B cell (primary cell): ENCODE measurements at places on chromosomes 1 and 21. TPM values are rescaled to one million over a fixed set of nuclear protein-coding genes. Genes with fewer than 3 reads are reported as not detected.

GRCh38 chr1:246219508-246220030, 287.5 kb downstream of the SMYD3 start:
- DNase-seq: no peak
- H3K27me3 ChIP-seq: no peaks in the 10 kb centered on the region

DNA sequence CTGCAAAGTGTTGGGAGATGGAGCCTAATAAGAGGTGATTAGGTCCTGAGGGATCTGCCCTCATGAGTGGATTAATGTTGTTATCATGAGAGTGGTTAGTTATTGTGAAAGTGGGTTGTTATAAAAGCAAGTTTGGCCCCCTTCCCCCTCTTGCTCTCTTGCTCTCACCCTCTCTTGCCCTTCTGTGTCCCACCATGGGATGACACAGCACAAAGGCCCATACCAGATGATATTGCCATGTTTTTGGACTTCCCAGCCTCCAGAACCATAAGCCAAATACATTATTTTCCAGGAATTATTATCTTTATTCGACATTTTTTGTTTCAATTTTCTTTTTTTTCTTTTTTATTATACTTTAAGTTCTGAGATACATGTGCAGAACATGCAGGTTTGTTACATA, 41.4 kb upstream of the IGSF5 start:
- DNase-seq: no peak
- no peaks in the 10 kb centered on the region for H3K36me3 ChIP-seq
- no peaks in the 10 kb centered on the region for H3K4me1 ChIP-seq
- H3K27me3 ChIP-seq: no peaks in the 10 kb centered on the region
- no peak overlapping the region for H3K4me3 ChIP-seq
- no peak overlapping the region for H3K27ac ChIP-seq

GRCh38 chr21:36073181-36073580, 3.4 kb downstream of the CBR1 start:
- H3K36me3 ChIP-seq: peaks cover 16% of the 10 kb centered on the region
- H3K27me3 ChIP-seq: no peaks in the 10 kb centered on the region
- H3K4me3 ChIP-seq: no peak overlapping the region

DNA sequence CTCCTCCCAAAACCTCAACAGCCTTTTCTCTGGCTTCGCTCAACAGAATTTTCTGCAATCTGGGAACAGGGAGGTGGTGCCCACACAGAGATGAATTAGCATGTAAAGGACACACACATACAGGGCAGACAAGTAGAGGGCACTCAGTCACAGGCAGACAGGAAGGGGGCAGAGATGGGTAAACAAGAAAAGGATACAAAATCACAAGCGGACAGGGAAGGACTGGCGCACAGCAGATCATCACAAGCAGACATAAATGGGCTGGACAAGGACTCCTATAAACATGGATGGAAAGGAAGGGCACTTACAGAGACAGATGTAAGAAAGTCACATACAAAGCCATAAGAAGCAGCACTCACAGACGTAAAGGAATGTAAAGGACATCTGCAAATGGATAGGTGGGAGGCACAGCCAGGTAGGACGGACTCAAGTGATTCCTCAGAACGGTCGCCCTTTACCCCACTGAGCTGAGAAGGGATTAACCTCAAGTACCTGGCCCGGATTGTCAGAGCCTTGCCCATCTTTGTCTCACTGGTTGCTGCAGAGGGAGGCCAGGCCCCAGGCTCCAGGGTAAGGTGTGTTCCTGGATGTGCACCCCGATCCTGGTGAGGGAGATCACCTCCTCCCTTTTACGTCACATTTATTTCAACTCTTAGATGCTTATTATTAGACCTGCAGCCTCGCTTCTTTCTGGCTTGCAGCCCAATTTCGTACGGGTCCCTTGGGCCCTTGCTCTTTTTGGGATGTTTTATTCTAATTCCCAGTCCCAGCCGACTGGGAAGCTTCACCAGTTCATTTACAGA, 836 bp upstream of the PRCC start:
- peaks cover 9% of the 10 kb centered on the region for H3K36me3 ChIP-seq
- peaks cover 28% of the 10 kb centered on the region for H3K4me1 ChIP-seq
- H3K27ac ChIP-seq: peak overlapping the region; percentile 63
- peak overlapping the region; percentile 76 for H3K4me3 ChIP-seq
- no peaks in the 10 kb centered on the region for H3K27me3 ChIP-seq
- no peak for DNase-seq

- H3K4me3 ChIP-seq: no peak overlapping the region
- no peaks in the 10 kb centered on the region for H3K4me1 ChIP-seq
- H3K27me3 ChIP-seq: no peaks in the 10 kb centered on the region
These were observed 102.2 kb downstream of the COQ8A start for GRCh38 chr1:227042292-227042691.

- H3K27ac ChIP-seq: no peak overlapping the region
- no peaks in the 10 kb centered on the region for H3K36me3 ChIP-seq
- no peak overlapping the region for H3K4me3 ChIP-seq
- H3K27me3 ChIP-seq: no peaks in the 10 kb centered on the region
- H3K4me1 ChIP-seq: peaks cover 74% of the 10 kb centered on the region
These were observed 21.0 kb upstream of the TNFRSF1B start for GRCh38 chr1:12145616-12146342.

GRCh38 chr1:19973616-19974015, 5.8 kb downstream of the PLA2G2A start:
- H3K4me3 ChIP-seq: no peak overlapping the region
- no peaks in the 10 kb centered on the region for H3K27me3 ChIP-seq
- H3K27ac ChIP-seq: no peak overlapping the region
- no peaks in the 10 kb centered on the region for H3K36me3 ChIP-seq

DNA sequence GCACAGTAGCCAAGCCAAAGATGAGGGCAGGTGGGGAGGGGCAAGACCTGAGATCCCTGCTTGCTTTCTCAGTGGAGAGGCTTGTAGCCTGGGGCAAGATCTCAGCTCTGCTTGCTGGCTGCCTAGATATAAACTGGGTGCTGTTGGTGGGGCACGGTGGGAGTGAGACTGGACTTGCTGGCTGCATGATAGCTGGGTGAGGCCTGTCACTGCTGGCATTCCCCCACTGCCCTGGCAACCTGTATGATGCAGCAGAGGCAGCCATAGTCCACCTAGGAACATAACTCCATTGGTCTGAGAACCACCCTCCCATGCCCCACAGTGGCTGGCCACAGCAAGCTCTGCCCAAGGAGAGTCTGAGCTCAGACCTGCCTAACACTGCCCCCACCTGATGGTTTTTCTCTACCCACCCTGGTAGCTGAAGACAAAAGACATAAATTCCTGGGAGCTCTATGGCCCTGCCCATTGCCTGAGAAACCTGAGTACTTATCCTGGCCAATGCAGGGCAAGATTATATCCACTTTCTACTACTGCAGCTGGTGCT, 261.9 kb upstream of the DEPDC1 start:
- no peaks in the 10 kb centered on the region for H3K4me1 ChIP-seq
- H3K36me3 ChIP-seq: no peaks in the 10 kb centered on the region
- no peak overlapping the region for H3K27ac ChIP-seq
- no peak overlapping the region for H3K4me3 ChIP-seq
- DNase-seq: no peak

DNA sequence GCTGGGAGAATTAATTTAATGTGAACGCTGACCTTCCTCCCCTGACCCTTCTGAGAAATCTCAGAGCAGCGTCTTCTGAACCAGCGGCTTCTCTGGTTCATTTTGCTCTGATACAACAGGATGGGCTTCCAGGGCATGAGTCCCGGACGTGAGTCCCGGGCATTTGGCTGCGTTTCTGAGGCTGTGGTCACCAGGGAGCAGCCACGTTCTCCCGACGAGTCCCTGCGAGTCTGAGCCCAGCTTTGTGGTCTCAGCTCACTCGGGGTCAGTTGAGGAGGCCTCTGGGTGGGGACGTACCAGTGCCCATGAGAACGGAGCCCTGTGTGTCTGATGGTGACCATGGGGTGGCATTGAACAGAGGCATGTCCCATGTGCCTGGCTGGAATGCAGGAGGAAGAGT, 17.7 kb upstream of the OBSCN start:
- no peaks in the 10 kb centered on the region for H3K27me3 ChIP-seq
- DNase-seq: no peak
- no peak overlapping the region for H3K4me3 ChIP-seq
- no peaks in the 10 kb centered on the region for H3K36me3 ChIP-seq
- H3K27ac ChIP-seq: no peak overlapping the region
- no peaks in the 10 kb centered on the region for H3K4me1 ChIP-seq

- H3K36me3 ChIP-seq: no peaks in the 10 kb centered on the region
- no peaks in the 10 kb centered on the region for H3K4me1 ChIP-seq
- DNase-seq: no peak
- no peaks in the 10 kb centered on the region for H3K27me3 ChIP-seq
- H3K4me3 ChIP-seq: no peak overlapping the region
These were observed 45.6 kb downstream of the IRF2BP2 start for GRCh38 chr1:234564035-234565029.

GRCh38 chr1:214186103-214186824, 94.7 kb upstream of the SMYD2 start:
- no peak overlapping the region for H3K27ac ChIP-seq
- no peaks in the 10 kb centered on the region for H3K36me3 ChIP-seq
- no peaks in the 10 kb centered on the region for H3K27me3 ChIP-seq
- no peaks in the 10 kb centered on the region for H3K4me1 ChIP-seq
- DNase-seq: no peak

DNA sequence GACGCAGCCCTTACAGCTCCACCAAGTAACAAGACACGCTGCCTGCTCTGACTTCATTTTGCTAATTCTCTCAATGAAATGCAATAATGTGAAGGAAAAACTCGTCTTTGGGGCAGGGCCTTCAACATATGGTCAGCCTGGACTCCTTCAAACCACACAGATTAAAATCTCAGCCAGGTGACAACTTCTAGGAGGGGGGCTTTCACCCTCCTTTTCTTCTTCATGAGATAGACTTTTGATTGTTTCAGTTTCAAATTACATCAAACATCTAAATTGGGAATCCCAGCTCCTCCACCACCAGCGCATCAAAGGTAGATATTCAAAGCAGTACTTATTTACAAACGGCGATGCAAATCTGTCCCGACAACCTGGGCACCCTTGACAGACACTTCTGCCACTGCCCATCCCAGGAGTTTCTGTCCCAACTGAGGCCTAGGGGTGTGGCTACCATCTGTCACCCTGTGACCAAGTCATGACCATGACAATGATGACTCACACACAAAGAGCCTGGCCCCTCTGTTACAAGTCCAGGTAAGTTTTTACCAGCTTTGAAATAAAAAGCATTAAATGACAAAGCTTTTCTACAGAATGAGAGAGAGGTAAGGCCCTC, 29.7 kb downstream of the SSBP3 start:
- H3K4me3 ChIP-seq: no peak overlapping the region
- peak; percentile 58 for DNase-seq
- H3K27ac ChIP-seq: peak overlapping the region; percentile 48
- H3K36me3 ChIP-seq: no peaks in the 10 kb centered on the region
- no peaks in the 10 kb centered on the region for H3K27me3 ChIP-seq
- peaks cover 62% of the 10 kb centered on the region for H3K4me1 ChIP-seq

MYOCOS gene
- polyA plus RNA-seq: not detected in 2 replicates

PGD gene
- polyA plus RNA-seq: 13.7 and 14.0 TPM in 2 replicates

OR2L13 gene
- 0.27 and 0.73 TPM in 2 replicates for polyA plus RNA-seq

TFF3 gene
- not detected in 2 replicates for polyA plus RNA-seq

LRRC38 gene
- polyA plus RNA-seq: not detected in 2 replicates

LIPI gene
- polyA plus RNA-seq: not detected in 2 replicates
